Vagina (tissue), 2 donors: ENCODE measurements at places on chromosomes 6 and 20. TPM values are rescaled to one million over a fixed set of nuclear protein-coding genes. Genes with fewer than 3 reads are reported as not detected.

DEFB124 gene
- total RNA-seq: not detected

SLC16A10 gene
- 5.4 TPM for total RNA-seq

- no peak overlapping the region for H3K4me3 ChIP-seq
- H3K27ac ChIP-seq: no peak overlapping the region
- no peaks in the 10 kb centered on the region for H3K27me3 ChIP-seq
Observed at GRCh38 chr6:22239261-22239921, 57.4 kb downstream of the PRL start.

DNA sequence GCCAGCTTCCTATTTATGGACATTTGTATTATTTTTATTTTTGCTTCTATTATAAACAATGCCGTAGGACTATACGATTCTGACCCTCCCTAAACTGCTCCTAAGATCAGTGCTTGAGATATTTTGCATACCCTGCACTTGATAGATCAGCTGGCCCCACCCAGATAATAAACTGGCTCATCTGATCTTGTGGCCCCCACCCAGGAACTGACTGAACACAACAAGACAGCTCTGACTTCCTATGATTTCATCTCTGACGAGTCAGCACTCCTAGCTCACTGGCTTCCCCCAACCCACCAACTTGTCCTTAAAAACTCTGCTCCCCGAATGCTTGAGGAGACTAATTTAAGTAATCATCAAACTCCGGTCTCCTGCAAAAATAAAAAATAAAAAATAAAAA is 34.9 kb upstream of the TFAP2A start:
- no peaks in the 10 kb centered on the region for H3K36me3 ChIP-seq
- no peak for DNase-seq
- H3K4me3 ChIP-seq: no peak overlapping the region
- no peaks in the 10 kb centered on the region for H3K27me3 ChIP-seq
- H3K27ac ChIP-seq: no peak overlapping the region

RIMS4 gene
- total RNA-seq: 6.4 TPM

- H3K27me3 ChIP-seq: no peaks in the 10 kb centered on the region
- no peaks in the 10 kb centered on the region for H3K36me3 ChIP-seq
- DNase-seq: no peak
- no peak overlapping the region for H3K27ac ChIP-seq
- H3K4me3 ChIP-seq: no peak overlapping the region
Observed at GRCh38 chr20:57188576-57189079, 77.8 kb downstream of the BMP7 start.

DNA sequence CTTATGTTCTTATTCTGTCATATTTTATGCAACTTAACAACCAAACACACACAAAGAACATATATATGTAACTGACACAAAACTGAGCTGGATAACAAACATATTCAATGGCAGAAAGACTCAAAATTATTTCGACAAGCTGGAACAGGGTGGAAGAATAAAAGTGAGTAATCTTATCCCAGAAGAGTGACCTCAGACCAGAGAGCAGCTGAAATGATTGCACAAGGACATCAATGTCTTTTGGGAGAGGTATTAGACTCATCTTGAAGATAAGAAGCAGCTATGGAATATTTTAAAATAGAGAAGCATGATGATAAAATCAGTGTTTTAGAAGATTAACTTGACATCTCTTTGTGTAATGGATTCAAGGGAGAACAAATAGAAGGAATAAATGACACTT is 191.6 kb upstream of the PRDM1 start:
- no peak overlapping the region for H3K4me3 ChIP-seq
- H3K4me1 ChIP-seq: no peaks in the 10 kb centered on the region
- no peak overlapping the region for H3K27ac ChIP-seq
- H3K27me3 ChIP-seq: no peaks in the 10 kb centered on the region

- H3K27me3 ChIP-seq: no peaks in the 10 kb centered on the region
- H3K36me3 ChIP-seq: no peaks in the 10 kb centered on the region
- no peak for DNase-seq
- H3K4me1 ChIP-seq: no peaks in the 10 kb centered on the region
Observed at GRCh38 chr6:35759426-35759825, 17.0 kb upstream of the CLPSL2 start.
